Transverse colon (tissue), 4 donors: ENCODE measurements at places on chromosomes 3 and 15. TPM values are rescaled to one million over a fixed set of nuclear protein-coding genes. Genes with fewer than 3 reads are reported as not detected.

DNA sequence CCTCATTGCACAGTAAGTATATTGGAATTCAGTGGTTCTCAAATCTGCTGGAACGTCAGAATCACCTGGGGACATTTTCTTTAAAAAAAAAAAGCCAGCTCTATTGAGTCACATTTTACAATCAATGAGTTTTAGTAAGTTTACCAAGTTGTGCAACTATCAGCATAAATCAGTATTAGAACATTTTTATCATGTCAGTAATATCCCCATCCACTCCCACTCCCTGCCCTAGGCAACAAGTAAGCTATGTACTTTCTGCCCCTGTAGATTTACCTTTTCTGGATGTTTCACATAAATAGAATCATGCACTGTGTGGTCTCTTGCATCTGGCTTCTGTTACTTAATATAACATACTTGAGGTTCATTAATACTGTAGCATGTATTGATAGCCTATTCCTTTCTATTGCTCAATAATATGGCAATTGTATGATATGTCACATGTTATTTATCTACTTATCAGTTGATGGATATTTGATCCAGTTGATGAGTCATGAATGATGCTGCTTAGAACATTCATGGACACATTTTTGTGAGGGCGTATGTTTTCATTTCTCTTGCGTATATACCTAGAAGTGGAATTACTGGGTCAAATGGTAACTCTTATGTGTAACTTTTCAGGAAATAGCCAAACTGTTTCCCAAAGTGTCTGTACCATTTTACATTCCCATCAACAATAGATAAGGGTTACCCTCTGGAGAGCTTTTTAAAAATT, 180.5 kb downstream of the THSD4 start:
- peak overlapping the region; percentile 79 for H3K27ac ChIP-seq
- H3K36me3 ChIP-seq, result no peaks in the 10 kb centered on the region
- no peak for DNase-seq
- peaks cover 18% of the 10 kb centered on the region for H3K4me1 ChIP-seq

GRCh38 chr3:50382722-50383121, 23.4 kb upstream of the TMEM115 start:
- H3K27me3 ChIP-seq, result no peaks in the 10 kb centered on the region
- H3K4me3 ChIP-seq, result no peak overlapping the region
- no peak overlapping the region for H3K27ac ChIP-seq
- H3K36me3 ChIP-seq, result no peaks in the 10 kb centered on the region
- H3K4me1 ChIP-seq, result no peaks in the 10 kb centered on the region

- no peak overlapping the region for H3K4me3 ChIP-seq
- no peaks in the 10 kb centered on the region for H3K36me3 ChIP-seq
- no peak overlapping the region for H3K27ac ChIP-seq
- no peak for DNase-seq
- H3K27me3 ChIP-seq, result no peaks in the 10 kb centered on the region
Observed at GRCh38 chr3:173993299-173993698, 595.8 kb downstream of the NLGN1 start.

The CGNL1 gene
- total RNA-seq, result 2.2 TPM

The ALG1L2 gene
- total RNA-seq, result not detected

DNA sequence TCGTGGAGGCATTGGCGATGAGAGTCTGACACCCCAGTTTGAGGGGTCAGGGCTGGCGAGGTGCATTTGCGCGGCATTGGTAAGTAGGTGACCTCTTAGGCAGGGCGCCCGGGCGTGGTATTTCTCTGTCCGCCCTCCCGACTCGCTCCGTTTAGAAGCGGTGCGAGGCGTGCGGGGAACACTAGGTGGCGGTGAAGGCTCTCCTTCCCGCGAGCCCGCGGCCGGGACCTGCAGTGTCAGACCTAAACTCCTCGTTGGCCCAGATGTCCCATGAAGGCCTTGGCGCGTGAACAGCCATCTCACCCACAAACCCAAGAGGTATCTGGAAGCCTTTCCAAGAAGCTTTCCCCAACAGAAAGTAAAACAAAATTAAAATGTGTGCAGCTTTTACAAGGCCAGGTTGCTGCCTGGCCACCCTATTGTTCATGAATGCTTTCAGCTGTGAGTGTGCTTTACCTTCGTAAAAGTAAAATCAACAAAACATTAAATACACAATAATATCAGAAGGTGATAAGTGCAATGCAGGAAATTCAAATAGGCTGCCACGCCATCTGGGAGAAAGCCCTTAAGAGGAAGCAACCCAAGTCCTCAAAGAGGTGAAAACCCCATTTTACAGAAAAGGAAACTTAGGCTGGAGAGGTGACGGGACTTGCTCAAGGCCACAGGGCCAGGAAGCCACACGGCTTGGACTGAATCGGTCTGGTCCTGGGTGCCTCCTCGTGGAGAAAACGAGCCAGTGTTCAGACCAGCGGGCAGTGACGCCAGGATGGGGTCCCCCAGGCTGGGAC, 120.3 kb downstream of the ETFA start:
- no peaks in the 10 kb centered on the region for H3K36me3 ChIP-seq
- DNase-seq, result peak; percentile 84
- H3K4me3 ChIP-seq, result no peak overlapping the region
- H3K27ac ChIP-seq, result no peak overlapping the region
- H3K27me3 ChIP-seq, result peaks cover 39% of the 10 kb centered on the region

DNA sequence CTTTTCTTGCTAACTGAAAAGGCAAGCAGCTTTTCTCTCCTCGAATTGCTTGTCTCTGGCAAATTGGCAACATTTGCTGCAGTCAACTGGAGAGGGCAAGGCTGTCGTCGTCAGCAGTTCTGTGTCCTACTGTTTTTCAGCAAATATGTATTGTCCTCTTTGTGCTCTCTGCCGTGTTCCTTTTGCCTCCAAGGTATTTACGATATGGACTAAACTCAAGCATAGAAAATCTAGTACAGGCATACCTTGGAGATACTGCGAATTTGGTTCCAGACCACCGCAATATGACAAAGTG, 558 bp upstream of the SLC30A4 start:
- H3K27ac ChIP-seq, result peak overlapping the region; percentile 91
- H3K36me3 ChIP-seq, result no peaks in the 10 kb centered on the region
- peaks cover 4% of the 10 kb centered on the region for H3K4me1 ChIP-seq
- no peak for DNase-seq
- H3K27me3 ChIP-seq, result no peaks in the 10 kb centered on the region

The IL20RB gene
- total RNA-seq, result not detected

DNA sequence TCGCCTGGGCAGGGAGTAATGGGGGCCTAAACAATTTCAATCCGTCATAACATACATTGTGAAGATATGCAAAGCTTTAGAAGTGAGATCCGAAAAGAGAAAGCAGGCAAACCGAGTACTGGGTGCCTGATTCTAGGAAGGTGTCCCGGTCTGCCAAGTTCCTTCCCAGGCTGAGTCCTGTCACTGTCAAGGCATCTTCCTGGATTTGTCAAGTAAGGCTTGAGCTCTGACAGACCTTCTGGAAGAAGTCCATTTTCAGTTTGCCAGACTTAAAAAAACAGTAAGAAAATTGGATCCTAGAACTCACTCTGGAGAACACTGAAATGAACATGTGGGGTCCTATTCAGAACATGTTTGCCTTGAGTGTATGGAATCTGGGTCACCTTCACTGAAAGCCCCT, 253.9 kb downstream of the RORA start:
- H3K27me3 ChIP-seq, result no peaks in the 10 kb centered on the region
- no peaks in the 10 kb centered on the region for H3K4me1 ChIP-seq
- H3K27ac ChIP-seq, result no peak overlapping the region
- no peak overlapping the region for H3K4me3 ChIP-seq

- no peaks in the 10 kb centered on the region for H3K36me3 ChIP-seq
- peak overlapping the region; percentile 88 for H3K27ac ChIP-seq
- peaks cover 32% of the 10 kb centered on the region for H3K4me1 ChIP-seq
Observed at GRCh38 chr15:67048281-67049279, 16.8 kb upstream of the SMAD3 start.

DNA sequence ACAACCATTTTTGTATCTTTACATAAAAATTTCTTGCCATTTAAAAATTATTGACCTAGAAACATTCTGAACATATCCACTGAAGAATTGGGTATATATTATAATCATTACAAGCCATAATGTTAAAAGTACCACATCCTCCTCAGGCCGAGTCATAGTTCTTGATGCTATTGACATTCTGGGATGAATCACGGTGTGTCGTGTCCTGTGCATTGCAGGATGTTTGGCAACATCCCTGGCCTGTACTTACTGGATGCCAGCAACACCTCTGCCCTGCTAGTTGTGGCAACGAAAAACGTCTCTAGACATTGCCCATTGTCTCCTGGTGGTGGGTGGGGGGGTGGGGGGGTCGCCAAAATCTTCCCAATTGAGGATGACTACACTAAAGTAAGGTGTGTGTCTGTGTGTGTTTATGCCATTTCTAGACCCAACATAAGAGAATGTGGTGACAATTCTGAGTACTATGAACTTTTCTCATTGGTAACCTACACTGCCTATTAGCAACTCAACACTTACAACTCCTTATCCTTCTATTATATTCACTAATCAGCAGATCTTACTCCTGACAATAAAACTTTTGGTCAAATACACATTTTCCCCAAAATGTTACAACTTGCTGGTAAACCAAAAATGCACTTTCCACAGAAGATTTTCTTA, 471.6 kb downstream of the FOXP1 start:
- no peaks in the 10 kb centered on the region for H3K27me3 ChIP-seq
- H3K4me1 ChIP-seq, result peaks cover 28% of the 10 kb centered on the region
- peak overlapping the region; percentile 71 for H3K27ac ChIP-seq
- DNase-seq, result no peak
- H3K4me3 ChIP-seq, result no peak overlapping the region
- no peaks in the 10 kb centered on the region for H3K36me3 ChIP-seq

- no peaks in the 10 kb centered on the region for H3K36me3 ChIP-seq
- H3K4me3 ChIP-seq, result no peak overlapping the region
- no peak for DNase-seq
- no peaks in the 10 kb centered on the region for H3K4me1 ChIP-seq
Observed at GRCh38 chr3:77887611-77888010, 847.7 kb downstream of the ROBO2 start.

The CLRN1 gene
- total RNA-seq, result not detected

DNA sequence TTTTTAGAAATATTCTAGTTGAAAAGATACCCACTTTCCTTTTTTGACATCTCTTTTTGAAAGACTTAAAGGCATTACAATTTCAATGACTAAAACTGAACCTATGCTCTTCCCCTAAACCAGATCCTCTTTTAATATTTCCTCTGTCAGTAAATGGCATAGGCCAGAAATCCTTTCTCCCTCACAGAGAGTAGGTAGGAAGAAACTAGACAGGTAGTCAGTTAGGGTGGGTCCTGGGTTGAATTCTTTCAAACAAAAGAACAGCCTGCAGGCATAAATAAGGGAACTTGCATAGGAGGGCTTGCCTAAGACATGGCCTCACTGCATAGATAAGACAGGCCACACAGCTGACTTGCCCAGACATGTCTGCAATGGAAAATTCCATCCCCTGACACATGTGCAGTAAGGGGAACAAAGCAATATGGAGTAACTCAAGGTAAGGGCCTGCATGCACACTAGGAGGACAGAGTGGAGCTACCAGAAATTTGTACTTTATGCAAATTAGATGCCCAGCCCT, 23.1 kb downstream of the PLSCR5 start:
- no peak for DNase-seq
- H3K27me3 ChIP-seq, result no peaks in the 10 kb centered on the region
- H3K36me3 ChIP-seq, result no peaks in the 10 kb centered on the region
- no peaks in the 10 kb centered on the region for H3K4me1 ChIP-seq
- H3K4me3 ChIP-seq, result no peak overlapping the region
- H3K27ac ChIP-seq, result no peak overlapping the region

The PLSCR2 gene
- 1.3 TPM for total RNA-seq
